Kidney (tissue), 22 donors: ENCODE measurements at places on chromosomes 11 and 22. TPM values are rescaled to one million over a fixed set of nuclear protein-coding genes. Genes with fewer than 3 reads are reported as not detected.

- H3K27ac ChIP-seq = no peak overlapping the region
- no peak overlapping the region for H3K4me3 ChIP-seq
- H3K36me3 ChIP-seq = no peaks in the 10 kb centered on the region
- H3K27me3 ChIP-seq = no peaks in the 10 kb centered on the region
- peaks cover 3% of the 10 kb centered on the region for H3K4me1 ChIP-seq
These were observed 3.8 kb downstream of the CEP57 start for GRCh38 chr11:95794086-95794485.

The TMEM184B gene
- 54.1 TPM for total RNA-seq

DNA sequence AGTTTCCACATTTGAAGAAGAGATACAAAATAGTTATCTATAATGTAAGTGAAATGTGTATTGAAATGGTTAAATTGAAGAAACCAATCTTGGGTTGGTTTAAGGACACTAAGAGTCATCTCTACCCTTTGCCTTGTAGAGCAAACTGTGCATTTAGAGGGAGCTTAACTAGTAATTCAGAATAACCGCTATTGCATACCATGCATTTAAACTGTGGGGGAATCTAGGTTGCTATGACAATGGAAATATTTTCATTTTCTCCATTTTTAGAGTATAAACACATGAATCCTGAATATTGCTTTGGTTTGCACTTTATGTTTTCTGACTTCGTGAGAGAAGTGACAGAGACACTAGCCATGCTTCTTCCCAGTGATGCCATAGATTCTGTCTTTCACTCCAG lies 39.7 kb downstream of the FAT3 start:
- no peak for DNase-seq
- no peaks in the 10 kb centered on the region for H3K27me3 ChIP-seq
- H3K27ac ChIP-seq = no peak overlapping the region
- H3K4me3 ChIP-seq = no peak overlapping the region

The MOV10L1 gene
- 0.38 TPM for total RNA-seq

- no peaks in the 10 kb centered on the region for H3K4me1 ChIP-seq
- H3K36me3 ChIP-seq = peaks cover 39% of the 10 kb centered on the region
- DNase-seq = no peak
- H3K4me3 ChIP-seq = no peak overlapping the region
- H3K27ac ChIP-seq = no peak overlapping the region
These were observed 20.1 kb downstream of the SUN2 start for GRCh38 chr22:38735465-38736256.

DNA sequence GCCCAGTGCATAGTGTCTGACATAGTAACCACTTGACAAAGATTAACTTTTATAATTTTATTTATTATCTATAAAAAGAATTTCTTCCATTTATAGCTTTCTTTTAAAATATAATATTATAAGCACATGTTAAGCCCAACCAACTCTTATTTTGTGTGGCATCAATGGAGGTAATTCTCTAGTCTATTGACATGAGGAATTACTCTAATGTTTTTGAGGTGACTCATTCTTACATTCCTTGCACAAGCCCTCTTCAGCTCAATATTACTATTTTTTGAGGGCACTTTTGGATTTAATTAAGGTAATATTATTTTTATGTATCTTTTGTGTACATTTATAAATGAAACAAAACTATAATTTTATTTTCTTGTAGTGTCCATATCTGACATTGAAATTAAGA lies 59.6 kb downstream of the AASDHPPT start:
- no peaks in the 10 kb centered on the region for H3K4me1 ChIP-seq
- H3K4me3 ChIP-seq = no peak overlapping the region
- H3K27me3 ChIP-seq = no peaks in the 10 kb centered on the region
- H3K27ac ChIP-seq = no peak overlapping the region
- no peak for DNase-seq

DNA sequence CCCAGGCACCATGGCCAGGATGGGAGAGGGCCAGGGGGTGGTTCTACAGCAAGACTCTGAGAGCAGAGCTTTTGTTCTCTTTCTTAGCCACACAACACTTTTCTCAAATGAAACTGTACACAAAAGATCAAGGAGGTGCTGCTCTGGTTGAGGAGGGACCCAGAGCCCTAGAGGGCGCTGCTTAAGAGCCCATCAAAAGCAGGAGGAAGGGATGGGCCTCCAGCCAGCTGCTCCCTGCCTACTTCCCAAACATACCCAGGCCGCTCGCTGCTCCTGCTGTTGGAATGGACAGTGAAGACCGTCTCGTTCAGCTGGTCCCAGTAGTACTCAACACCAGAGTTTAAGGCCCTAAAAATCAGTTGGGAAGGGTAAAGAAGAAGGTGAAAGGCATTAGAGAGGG lies 18.4 kb upstream of the CHRM4 start:
- H3K4me1 ChIP-seq = no peaks in the 10 kb centered on the region
- no peak for DNase-seq
- no peaks in the 10 kb centered on the region for H3K27me3 ChIP-seq
- no peak overlapping the region for H3K4me3 ChIP-seq
- peaks cover 26% of the 10 kb centered on the region for H3K36me3 ChIP-seq

The TPBGL gene
- total RNA-seq = 0.69 TPM

- no peaks in the 10 kb centered on the region for H3K27me3 ChIP-seq
- H3K27ac ChIP-seq = peak within 1 kb of the TSS; percentile 78
- H3K36me3 ChIP-seq = no peaks in the 10 kb centered on the region
These were observed at the start of gene INPP5J for GRCh38 chr22:31122532-31123291. Gene INPP5J, plus strand, starts transcription at chr22:31122966. Its CDS starts 49 bp downstream, at chr22:31123015.

The PHETA2 gene
- 10.4 TPM for total RNA-seq

GRCh38 chr11:87878373-87878825 lies 296.8 kb downstream of the RAB38 start:
- no peaks in the 10 kb centered on the region for H3K27me3 ChIP-seq
- H3K4me3 ChIP-seq = no peak overlapping the region
- DNase-seq = peak; percentile 75
- H3K36me3 ChIP-seq = no peaks in the 10 kb centered on the region

- H3K27ac ChIP-seq = no peak overlapping the region
- H3K36me3 ChIP-seq = no peaks in the 10 kb centered on the region
- no peaks in the 10 kb centered on the region for H3K4me1 ChIP-seq
- no peak overlapping the region for H3K4me3 ChIP-seq
- DNase-seq = no peak
- H3K27me3 ChIP-seq = no peaks in the 10 kb centered on the region
These were observed 65.1 kb downstream of the PARVG start for GRCh38 chr22:44245867-44246266.

The ACTN3 gene
- 0.16 TPM for total RNA-seq

The TRIM51 gene
- total RNA-seq = not detected

- H3K4me1 ChIP-seq = no peaks in the 10 kb centered on the region
- H3K27me3 ChIP-seq = no peaks in the 10 kb centered on the region
- H3K4me3 ChIP-seq = no peak overlapping the region
- no peak for DNase-seq
- no peak overlapping the region for H3K27ac ChIP-seq
These were observed 99.3 kb upstream of the SYT13 start for GRCh38 chr11:45385423-45385822.

- H3K27me3 ChIP-seq = no peaks in the 10 kb centered on the region
- H3K4me3 ChIP-seq = peak overlapping the region; percentile 94
These were observed 1.9 kb downstream of the C11orf71 start for GRCh38 chr11:114398303-114398920.

The OR4B1 gene
- total RNA-seq = not detected

GRCh38 chr11:46286789-46287188 lies 9.3 kb downstream of the CREB3L1 start:
- no peaks in the 10 kb centered on the region for H3K4me1 ChIP-seq
- H3K27ac ChIP-seq = no peak overlapping the region
- H3K4me3 ChIP-seq = no peak overlapping the region
- H3K27me3 ChIP-seq = no peaks in the 10 kb centered on the region
- no peaks in the 10 kb centered on the region for H3K36me3 ChIP-seq

DNA sequence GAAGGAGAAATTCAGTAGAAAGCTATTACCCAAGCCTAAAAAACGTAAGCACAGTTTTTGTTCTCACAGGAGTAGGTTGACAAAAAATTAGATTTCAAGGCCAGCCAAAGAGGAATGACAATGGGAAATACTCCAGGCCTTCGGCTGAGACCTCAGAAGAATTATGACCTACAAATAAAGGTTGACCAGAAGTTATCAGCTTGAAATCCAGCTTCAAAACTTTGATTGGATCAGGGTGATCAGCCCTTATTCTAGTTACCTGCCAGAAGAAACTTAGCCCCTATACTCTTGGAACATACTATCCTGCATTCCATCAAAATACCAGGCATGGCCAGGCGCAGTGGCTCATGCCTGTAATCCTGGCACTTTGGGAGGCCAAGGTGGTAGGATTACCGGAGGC lies 68.4 kb upstream of the PRODH start:
- H3K36me3 ChIP-seq = no peaks in the 10 kb centered on the region
- no peak overlapping the region for H3K27ac ChIP-seq
- no peak for DNase-seq
- H3K4me3 ChIP-seq = no peak overlapping the region
- no peaks in the 10 kb centered on the region for H3K4me1 ChIP-seq
- H3K27me3 ChIP-seq = no peaks in the 10 kb centered on the region
